ENCODE measurements at places on chromosomes 11 and 22.
A peak's percentile ranks its signal among the peaks of the same experiment; 100 is the strongest.

DNA sequence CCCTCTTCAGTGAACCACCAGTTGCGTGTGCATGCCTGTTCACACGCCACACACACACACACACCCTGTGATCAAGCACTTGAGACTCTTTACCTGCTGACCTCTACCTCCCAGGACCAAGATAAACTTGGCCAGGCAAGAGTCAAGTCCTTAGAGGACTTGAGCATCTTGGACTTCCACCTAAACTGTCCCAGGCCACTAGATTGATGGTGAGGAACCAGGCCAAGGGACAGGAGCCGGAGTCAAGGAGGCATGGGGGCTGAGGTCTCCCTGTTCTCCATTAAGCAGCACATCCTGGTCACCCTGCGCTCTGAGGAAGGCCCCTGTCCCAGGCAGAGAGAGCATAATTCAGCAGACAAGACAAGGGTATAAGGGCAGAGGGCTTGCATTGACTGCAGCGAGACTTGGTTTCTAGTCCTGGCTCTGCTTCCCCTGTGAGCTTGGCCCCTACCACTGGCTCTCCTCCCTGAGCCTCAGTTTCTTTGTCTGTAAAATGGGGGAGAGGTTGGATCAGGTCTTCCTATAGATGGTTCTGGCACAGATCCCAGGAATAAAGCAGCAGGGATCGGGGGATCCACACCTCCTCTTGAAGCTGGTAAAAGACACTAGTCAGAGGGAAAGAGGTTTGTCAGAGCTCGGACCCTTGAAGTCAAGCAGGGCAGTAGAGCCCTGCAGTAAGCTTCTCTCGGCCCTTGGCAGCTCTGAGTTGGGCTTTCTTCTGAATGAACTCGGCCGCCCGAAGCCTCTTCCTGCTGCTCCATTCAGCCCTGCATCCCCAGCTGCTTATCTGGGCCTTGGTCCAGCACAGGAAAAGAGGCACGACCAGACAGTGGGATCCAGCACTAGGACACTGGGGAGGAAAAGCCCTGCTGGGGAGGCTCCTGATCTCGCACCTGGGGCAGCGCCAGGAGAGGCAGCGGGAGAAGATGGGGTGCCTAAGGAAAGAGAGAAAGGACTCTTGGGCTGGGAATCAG lies 2.0 kb downstream of the CREB3L1 start:
- H3K4me3 ChIP-seq = 0 out of 2 replicates have a peak overlapping the region, but pooled peaks have one; percentile 11
- no peaks in the 10 kb centered on the region for H3K36me3 ChIP-seq

- H3K4me3 ChIP-seq = no peak overlapping the region
- no peak for DNase-seq
- H3K36me3 ChIP-seq = no peaks in the 10 kb centered on the region
- H3K27ac ChIP-seq = no peak overlapping the region
- H3K4me1 ChIP-seq = no peaks in the 10 kb centered on the region
Measured at GRCh38 chr11:50170115-50170514, 137.4 kb downstream of the OR4C45 start.

- H3K4me1 ChIP-seq = peaks cover 69% of the 10 kb centered on the region
- H3K27me3 ChIP-seq = no peaks in the 10 kb centered on the region
- peak overlapping the region; percentile 57 for H3K4me3 ChIP-seq
- H3K27ac ChIP-seq = peak overlapping the region; percentile 100
Measured at GRCh38 chr11:37504921-37505320, 906.9 kb upstream of the RAG2 start.

DNA sequence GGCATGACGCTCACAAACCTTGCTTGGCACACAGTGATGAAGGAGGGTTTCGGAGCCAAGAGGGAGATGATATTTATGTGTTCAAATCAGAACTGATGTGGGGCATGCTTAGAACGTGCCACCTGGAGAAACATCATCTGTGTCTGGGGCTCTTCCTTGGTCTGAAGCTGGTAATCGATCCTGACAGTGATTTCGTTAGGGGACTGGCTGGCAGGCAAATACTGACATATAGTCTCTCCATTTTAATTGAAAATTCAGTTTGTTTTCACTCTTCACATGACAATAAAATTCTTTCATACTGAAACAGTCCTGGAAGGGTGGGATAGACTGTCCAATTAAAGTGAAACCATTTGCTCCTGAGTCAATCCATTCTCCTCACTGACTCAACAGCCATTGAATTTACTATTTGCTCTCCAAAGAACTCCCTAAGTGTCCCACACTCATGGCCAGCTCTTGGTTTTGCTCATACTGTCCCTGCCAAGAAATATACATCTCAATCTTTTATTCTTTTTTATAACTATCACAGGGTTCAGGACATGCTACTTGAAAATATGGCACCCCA lies 134.8 kb downstream of the TRPC6 start:
- no peaks in the 10 kb centered on the region for H3K27me3 ChIP-seq
- no peak overlapping the region for H3K4me3 ChIP-seq
- no peak for DNase-seq
- no peaks in the 10 kb centered on the region for H3K36me3 ChIP-seq
- no peak overlapping the region for H3K27ac ChIP-seq
- peaks cover 44% of the 10 kb centered on the region for H3K4me1 ChIP-seq

DNA sequence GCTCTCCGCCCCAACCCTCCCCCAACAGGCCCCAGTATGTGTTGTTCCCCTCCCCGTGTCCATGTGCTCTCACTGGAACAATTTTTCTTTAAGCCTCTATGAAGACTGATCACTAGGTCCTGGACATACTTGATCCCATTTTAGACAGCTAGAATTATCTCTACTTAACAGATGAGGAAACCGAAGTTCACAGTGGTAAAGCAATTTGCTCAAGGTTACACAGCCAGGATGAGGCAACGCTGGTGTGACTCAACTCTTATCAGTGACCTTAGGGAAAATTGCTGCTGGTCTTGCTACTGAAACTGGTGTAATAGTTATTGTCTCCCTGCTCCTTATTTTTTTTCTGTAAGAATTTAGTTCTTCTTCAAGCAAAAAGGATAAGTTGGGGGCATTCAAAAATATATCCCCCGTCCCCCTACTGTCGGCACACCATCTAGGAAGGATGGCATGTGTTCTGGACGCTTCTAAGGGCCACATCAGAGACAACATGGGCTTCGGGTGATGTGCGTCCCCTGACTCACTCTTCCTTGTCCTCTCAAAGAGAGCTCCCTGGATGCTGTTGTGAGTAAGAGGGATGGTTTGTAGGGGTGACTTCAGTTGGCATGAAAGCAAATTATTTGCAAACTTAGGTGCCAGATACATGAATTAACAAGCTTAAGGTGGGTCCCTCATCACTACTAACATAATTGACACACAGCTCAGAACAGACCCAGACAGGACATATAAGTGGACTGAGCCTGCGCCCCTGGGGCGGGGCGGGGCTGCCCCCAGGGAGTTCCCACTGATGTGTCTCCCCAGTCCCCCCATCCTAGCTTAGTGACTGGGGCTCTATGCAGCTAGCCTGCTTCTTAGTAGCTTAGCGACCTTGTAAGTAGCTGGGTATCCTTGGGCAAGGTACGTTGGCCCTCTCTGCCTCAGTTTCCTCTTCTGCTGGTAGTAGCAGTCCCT lies 23.6 kb upstream of the ALX4 start:
- H3K36me3 ChIP-seq = no peaks in the 10 kb centered on the region
- DNase-seq = no peak
- H3K4me3 ChIP-seq = no peak overlapping the region
- H3K27ac ChIP-seq = no peak overlapping the region

- peaks cover 22% of the 10 kb centered on the region for H3K4me1 ChIP-seq
- peak overlapping the region; percentile 95 for H3K4me3 ChIP-seq
- peak overlapping the region; percentile 21 for H3K27ac ChIP-seq
- no peaks in the 10 kb centered on the region for H3K27me3 ChIP-seq
Measured at GRCh38 chr11:774873-775592, 2.3 kb downstream of the GATD1 start.

- H3K27me3 ChIP-seq = no peaks in the 10 kb centered on the region
- H3K27ac ChIP-seq = peak overlapping the region; percentile 91
- H3K4me1 ChIP-seq = peaks cover 29% of the 10 kb centered on the region
- no peaks in the 10 kb centered on the region for H3K36me3 ChIP-seq
- peak overlapping the region; percentile 46 for H3K4me3 ChIP-seq
Measured at GRCh38 chr22:45612940-45613339, 58.7 kb upstream of the ATXN10 start.

DNA sequence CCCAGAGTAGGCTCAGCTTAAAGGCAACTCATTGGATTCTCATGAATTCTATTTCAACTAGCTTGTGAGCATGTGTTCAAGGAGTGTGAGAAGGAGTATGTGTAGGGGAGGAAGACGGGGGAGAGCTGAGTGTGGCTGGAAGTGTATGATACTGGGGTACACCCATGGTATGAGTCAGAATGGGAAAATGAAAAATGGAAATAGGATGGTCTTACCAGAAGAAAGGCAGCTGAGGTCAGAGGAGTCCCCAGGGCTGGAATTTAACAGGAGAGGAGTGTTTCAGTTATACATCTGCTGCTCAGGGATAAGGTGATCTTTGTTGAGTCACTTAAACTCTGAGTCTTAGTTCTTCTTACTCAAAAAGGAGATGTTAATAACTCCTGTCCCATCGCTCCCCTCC lies 6.7 kb upstream of the ADAMTS15 start:
- no peak for DNase-seq
- H3K4me3 ChIP-seq = no peak overlapping the region
- no peak overlapping the region for H3K27ac ChIP-seq
- no peaks in the 10 kb centered on the region for H3K4me1 ChIP-seq
- no peaks in the 10 kb centered on the region for H3K27me3 ChIP-seq

GRCh38 chr22:42364604-42365110 lies 67.5 kb downstream of the NFAM1 start:
- H3K27me3 ChIP-seq = peaks cover 13% of the 10 kb centered on the region
- H3K27ac ChIP-seq = no peak overlapping the region
- no peaks in the 10 kb centered on the region for H3K36me3 ChIP-seq
- H3K4me3 ChIP-seq = no peak overlapping the region
- H3K4me1 ChIP-seq = peaks cover 9% of the 10 kb centered on the region

GRCh38 chr22:32806296-32806695 lies 4.8 kb downstream of the TIMP3 start:
- H3K4me3 ChIP-seq = no peak overlapping the region
- no peak overlapping the region for H3K27ac ChIP-seq
- no peaks in the 10 kb centered on the region for H3K36me3 ChIP-seq
- H3K27me3 ChIP-seq = peaks cover 5% of the 10 kb centered on the region
- H3K4me1 ChIP-seq = no peaks in the 10 kb centered on the region

- H3K4me1 ChIP-seq = peaks cover 14% of the 10 kb centered on the region
- no peak overlapping the region for H3K4me3 ChIP-seq
- no peaks in the 10 kb centered on the region for H3K36me3 ChIP-seq
- no peaks in the 10 kb centered on the region for H3K27me3 ChIP-seq
Measured at GRCh38 chr11:66539870-66540213, 6.0 kb downstream of the ZDHHC24 start.

DNA sequence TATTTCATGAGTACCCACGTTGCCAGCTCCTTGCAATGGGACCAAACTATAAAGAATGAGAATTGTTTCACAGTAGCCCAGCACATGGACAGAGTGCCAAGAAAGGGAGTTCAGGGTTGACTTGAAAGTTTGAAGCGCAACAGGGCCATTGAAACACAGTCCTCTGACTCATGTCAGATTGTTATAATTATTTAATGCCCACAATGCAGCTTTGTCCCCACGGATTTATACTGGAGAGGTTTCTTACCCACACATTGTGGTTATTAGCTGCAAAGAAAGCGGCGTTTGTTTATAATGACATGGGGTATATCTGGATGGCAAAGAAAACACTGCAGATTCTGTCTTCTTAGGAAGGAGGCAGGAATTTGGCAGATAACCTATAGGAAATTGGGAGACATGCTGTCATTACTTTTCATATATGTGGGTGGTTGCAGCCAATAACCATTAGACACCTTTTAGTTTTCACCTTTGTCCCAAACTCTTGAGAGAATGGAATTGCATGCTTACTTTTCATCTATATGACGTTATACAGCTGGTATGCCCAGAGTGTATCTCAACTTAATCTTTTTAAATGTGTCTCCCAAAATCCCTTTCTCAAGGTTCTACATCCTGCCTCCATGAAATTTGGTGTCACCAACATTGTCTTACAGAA lies 143.6 kb downstream of the TEAD1 start:
- H3K4me3 ChIP-seq = no peak overlapping the region
- peaks cover 22% of the 10 kb centered on the region for H3K4me1 ChIP-seq
- no peak for DNase-seq

GRCh38 chr11:86408845-86409244 lies 34.2 kb downstream of the CCDC81 start:
- no peaks in the 10 kb centered on the region for H3K36me3 ChIP-seq
- no peaks in the 10 kb centered on the region for H3K27me3 ChIP-seq
- H3K4me1 ChIP-seq = no peaks in the 10 kb centered on the region
- no peak overlapping the region for H3K27ac ChIP-seq
- no peak overlapping the region for H3K4me3 ChIP-seq
- DNase-seq = peak; percentile 2

- H3K36me3 ChIP-seq = no peaks in the 10 kb centered on the region
- H3K27ac ChIP-seq = no peak overlapping the region
- DNase-seq = no peak
- H3K4me1 ChIP-seq = peaks cover 33% of the 10 kb centered on the region
Measured at GRCh38 chr22:23228503-23228902, 48.2 kb downstream of the BCR start.

DNA sequence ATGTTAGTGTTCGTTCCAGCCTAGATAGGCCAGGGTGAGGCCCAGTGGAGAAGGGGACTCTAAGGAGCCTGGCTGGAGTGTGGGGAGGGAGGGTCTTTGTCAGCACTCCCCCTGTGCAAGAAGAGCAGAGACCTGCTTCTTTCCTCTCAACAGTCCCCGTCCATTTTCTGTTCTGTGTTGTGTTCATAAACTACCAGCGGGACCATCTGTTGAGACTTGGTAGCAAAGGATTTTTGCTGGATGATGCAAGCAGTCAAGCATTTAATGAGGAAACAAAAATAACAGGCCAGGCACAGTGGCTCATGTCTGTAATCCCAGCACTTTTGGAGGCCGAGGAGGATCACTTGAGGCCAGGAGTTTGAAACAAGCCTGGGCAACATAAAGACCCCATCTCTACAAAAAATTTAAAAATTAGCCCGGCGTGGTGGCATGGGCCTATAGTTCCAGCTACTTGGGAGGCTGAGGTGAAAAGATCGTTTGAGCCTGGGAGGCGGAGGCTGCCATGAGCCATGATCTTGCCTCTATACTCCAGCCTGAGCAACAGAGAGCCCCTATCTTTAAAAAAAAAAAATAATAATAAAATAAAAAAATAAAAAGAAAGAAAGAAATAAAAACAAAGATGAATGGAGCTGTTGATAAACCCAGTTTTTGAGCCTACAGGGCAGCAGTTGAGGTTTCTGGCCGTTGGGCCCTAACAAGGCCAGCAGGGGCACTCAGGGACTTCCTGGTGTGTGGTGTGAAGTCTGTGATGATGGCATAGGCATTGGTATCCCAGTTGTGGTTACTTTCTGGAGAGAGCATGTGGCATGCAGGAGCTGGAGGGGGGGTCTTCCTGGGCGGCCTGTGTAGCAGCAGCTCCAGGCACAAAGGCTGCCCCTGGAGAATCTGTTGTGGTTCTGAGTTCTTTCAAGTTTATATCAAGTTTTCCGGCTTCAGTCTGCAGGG lies 1.7 kb upstream of the TXNRD2 start:
- H3K4me3 ChIP-seq = peak overlapping the region; percentile 93
- peak overlapping the region; percentile 25 for H3K27ac ChIP-seq
- no peaks in the 10 kb centered on the region for H3K27me3 ChIP-seq
- H3K36me3 ChIP-seq = no peaks in the 10 kb centered on the region
- DNase-seq = peak; percentile 28

DNA sequence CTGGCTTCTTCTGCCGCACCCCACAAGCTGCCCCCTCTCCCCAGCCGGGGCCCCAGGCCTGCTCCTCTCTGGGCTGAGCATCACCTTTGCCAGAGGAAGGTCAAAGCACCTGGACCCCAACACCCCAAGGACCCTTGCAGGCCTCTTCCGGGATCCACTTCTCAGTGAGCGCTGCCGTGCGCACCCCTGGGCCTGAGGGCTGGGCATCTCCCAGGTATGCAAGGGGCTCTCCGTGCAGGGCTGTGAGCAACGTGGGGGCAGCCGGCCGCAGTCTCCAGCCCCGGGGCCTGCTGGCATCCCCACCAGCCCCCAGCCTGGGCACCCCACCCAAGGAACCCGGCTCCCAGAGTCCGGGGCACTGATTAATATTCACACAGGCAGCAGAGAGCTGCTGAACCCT lies 64.0 kb downstream of the BRD1 start:
- no peaks in the 10 kb centered on the region for H3K27me3 ChIP-seq
- H3K36me3 ChIP-seq = no peaks in the 10 kb centered on the region
- no peak overlapping the region for H3K4me3 ChIP-seq

Measured in PC-3 (cell line).